Uterus (tissue), 4 donors: ENCODE measurements at places on chromosomes 1 and 21. TPM values are rescaled to one million over a fixed set of nuclear protein-coding genes. Genes with fewer than 3 reads are reported as not detected.
A peak's percentile ranks its signal among the peaks of the same experiment; 100 is the strongest.

The SLC22A15 gene
- total RNA-seq, result 2.0 TPM

The CLIC6 gene
- total RNA-seq, result under 0.01 TPM

The LPAR3 gene
- 2.2 TPM for total RNA-seq

DNA sequence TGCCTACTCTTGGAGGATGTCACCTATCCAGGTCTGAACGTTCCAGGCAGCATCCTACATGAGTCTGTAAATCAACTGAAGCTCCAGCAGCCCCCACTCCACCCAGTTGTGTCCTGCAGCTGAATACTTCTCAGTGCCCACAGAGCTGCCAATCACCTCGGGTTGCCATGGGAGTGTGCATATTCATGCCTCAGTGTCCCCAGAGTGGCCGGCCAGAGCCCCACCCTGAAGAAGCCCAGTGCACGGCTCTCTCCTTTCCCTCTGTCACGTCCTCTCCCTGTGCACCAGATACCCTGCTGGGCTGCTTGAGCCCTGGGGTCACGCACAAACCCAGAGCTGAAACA is 16.1 kb upstream of the GSTM4 start:
- peaks cover 6% of the 10 kb centered on the region for H3K4me1 ChIP-seq
- DNase-seq, result no peak
- no peak overlapping the region for H3K4me3 ChIP-seq
- H3K36me3 ChIP-seq, result no peaks in the 10 kb centered on the region

- H3K27me3 ChIP-seq, result no peaks in the 10 kb centered on the region
- DNase-seq, result no peak
- H3K4me1 ChIP-seq, result no peaks in the 10 kb centered on the region
- no peak overlapping the region for H3K27ac ChIP-seq
- no peaks in the 10 kb centered on the region for H3K36me3 ChIP-seq
- no peak overlapping the region for H3K4me3 ChIP-seq
These were observed 126.3 kb upstream of the TMPRSS2 start for GRCh38 chr21:41634211-41634694.

DNA sequence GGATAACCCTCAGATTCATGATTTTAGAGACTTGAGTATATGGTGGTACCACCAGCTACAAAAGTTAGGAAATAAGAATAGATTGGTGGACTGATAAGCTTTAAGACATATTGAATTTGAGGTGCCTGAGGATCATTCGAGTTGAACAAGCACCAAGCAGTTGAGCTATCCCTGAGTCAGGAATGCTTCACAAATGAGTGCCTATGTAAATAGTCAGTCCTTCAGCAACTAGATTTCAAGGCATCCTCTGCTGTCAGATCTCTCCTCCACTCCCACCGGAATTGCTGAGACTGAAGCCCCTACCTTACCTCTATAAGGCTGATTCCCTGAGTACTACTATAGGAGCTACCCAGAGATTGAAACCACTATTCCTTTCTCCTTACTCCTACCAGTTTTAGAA is 7.1 kb downstream of the BTF3L4 start:
- no peaks in the 10 kb centered on the region for H3K36me3 ChIP-seq
- no peak overlapping the region for H3K27ac ChIP-seq
- no peaks in the 10 kb centered on the region for H3K27me3 ChIP-seq
- no peak overlapping the region for H3K4me3 ChIP-seq

DNA sequence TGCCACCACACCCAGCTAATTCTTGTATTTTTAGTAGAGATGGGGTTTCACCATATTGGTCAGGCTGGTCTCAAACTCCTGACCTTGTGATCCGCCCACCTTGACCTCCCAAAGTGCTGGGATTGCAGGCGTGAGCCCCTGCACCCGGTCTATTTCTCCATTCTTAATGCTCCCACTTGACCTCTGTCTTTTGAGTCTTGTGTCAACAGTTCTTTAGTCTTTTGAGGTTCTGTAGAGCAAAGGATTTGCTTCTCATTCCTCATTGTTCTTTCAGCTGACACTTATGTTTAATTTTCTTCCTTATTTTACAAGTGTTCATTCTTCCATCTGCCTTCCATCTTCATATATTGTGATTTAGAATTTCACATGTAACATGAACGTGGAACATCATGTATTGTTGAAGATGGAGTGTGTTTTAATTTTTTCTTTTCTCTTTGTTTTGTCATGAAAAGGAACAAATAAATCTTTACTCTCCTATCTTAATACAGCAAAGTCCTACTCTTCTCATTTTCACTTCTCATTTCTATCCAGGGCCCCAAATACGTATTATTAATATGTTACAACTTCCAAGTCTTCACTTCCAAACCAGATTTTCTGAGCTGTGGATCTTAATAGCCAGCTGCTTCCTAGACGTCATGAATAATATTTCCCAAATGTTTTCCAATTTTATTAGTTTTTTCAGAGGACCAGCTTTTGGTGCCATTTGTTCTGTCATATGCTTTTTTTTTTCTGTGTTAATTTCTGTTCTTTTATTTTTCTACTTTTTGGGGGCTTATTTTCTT is 16.9 kb downstream of the MTF2 start:
- H3K4me3 ChIP-seq, result no peak overlapping the region
- no peaks in the 10 kb centered on the region for H3K27me3 ChIP-seq
- no peak overlapping the region for H3K27ac ChIP-seq
- no peaks in the 10 kb centered on the region for H3K4me1 ChIP-seq

DNA sequence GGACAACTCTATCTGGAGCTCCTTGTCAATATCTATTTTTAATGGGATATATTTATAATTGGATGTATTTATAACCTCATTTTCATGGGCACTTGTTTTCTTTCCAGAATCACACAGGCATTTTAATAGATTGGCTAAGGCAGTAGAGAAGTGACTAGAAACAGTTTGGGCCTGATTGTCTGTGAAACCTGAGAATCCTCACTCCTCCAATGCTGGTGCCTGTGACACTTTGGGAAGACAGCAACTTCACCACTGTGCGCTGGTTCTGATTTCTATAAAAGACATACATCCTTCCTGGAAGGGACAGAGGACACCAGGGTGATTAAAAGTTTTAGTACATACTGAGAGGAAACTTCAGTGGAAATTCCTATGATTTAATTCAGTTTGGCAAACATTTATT is 39.6 kb upstream of the RXRG start:
- H3K36me3 ChIP-seq, result no peaks in the 10 kb centered on the region
- no peaks in the 10 kb centered on the region for H3K4me1 ChIP-seq
- H3K4me3 ChIP-seq, result no peak overlapping the region
- no peak overlapping the region for H3K27ac ChIP-seq
- no peaks in the 10 kb centered on the region for H3K27me3 ChIP-seq

- H3K4me3 ChIP-seq, result no peak overlapping the region
- H3K27me3 ChIP-seq, result no peaks in the 10 kb centered on the region
- no peak overlapping the region for H3K27ac ChIP-seq
- no peaks in the 10 kb centered on the region for H3K4me1 ChIP-seq
These were observed 37.6 kb downstream of the ELF3 start for GRCh38 chr1:202047977-202048376.

DNA sequence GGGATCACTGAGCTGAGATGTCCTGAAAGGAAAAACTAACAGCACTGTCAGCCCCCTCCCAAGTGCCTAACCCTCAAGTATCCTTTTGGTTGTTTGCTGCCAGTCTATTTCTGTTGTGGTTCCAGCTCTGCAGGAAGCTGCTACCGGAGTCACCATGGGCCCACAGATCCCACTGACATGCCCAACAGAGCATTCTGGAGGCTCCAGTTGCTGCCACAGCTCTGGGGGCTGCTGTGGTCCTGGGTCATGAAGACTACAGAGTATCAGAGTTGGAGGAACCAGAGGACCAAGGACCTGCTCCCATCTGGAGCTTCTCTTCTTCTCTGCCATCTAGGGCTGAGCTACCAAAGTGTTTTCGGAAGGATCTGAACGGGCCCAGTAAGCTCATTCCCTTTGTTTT is 910 bp downstream of the LCE3A start:
- no peaks in the 10 kb centered on the region for H3K36me3 ChIP-seq
- no peak overlapping the region for H3K27ac ChIP-seq
- no peak for DNase-seq
- H3K4me1 ChIP-seq, result no peaks in the 10 kb centered on the region
- H3K4me3 ChIP-seq, result no peak overlapping the region

The EVA1B gene
- 87.5 TPM for total RNA-seq

DNA sequence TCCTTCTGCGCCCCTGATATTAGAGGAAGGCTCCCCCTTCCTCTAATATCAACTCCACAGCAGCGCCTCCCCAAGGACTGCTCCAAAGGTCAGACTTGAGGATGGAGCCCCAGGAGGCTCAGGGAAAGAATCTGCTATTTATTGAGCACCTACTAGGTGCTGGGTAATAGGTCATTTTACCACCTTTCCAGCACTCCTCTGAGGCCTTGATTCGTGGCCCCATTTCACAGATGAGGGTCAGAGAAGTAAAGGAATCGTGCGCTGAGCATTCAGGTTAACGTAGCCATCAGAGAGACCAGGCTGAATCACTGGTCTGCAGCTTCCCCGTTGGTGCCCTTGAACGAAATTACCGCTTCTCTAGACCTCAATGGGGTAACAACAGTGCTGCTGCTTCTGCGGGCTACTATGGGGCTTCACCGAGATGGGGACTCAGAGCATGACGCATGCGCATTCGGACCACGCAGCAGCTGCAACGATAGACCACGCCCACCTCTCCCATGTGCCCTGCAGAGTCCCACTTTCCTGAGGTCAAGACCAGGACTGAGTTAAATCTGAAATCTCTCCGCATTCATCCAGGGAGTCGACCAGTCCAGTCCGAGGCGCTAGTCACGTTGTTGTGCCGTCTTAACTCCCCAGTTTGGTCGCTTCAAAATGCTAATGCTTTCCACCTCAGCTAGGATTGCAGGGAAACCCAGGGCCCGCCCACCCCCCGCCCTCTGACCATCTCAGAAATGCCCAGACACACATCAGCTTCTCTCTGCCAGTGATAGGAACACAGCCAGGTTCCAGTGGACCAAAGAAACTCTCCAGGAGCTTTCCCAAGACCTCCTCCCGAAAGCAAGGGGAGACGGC is 12.9 kb downstream of the CAMK2N1 start:
- no peaks in the 10 kb centered on the region for H3K36me3 ChIP-seq
- no peak overlapping the region for H3K27ac ChIP-seq
- no peaks in the 10 kb centered on the region for H3K27me3 ChIP-seq
- peaks cover 11% of the 10 kb centered on the region for H3K4me1 ChIP-seq
- H3K4me3 ChIP-seq, result no peak overlapping the region

- no peak overlapping the region for H3K4me3 ChIP-seq
- H3K36me3 ChIP-seq, result no peaks in the 10 kb centered on the region
These were observed 4.3 kb upstream of the LMNA start for GRCh38 chr1:156110252-156110651.

The HFM1 gene
- 10.6 TPM for total RNA-seq

The ARTN gene
- not detected for total RNA-seq

DNA sequence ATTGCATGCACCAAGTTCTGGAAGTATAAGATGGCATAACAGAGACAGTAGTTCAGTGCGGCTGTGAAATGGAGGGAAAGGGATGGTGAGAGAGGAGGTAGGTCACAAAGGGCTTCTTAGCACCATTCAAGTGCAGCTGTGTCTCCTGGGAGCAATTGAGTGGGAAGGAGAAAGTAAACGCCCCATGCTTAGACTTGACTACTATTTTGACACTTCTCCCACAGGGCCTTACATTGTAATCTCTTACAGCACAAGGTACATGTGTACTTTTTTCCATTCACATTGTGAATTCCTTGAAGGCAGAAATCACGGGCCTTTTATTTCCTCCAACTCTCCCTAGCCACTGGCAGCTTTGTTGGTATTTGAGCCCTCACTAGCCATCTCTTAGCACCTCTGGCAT is 239.6 kb upstream of the FOXD3 start:
- no peak overlapping the region for H3K4me3 ChIP-seq
- no peak for DNase-seq
- H3K36me3 ChIP-seq, result no peaks in the 10 kb centered on the region

The NPHS2 gene
- total RNA-seq, result not detected

- H3K27me3 ChIP-seq, result no peaks in the 10 kb centered on the region
- no peaks in the 10 kb centered on the region for H3K36me3 ChIP-seq
- no peak for DNase-seq
- H3K27ac ChIP-seq, result no peak overlapping the region
- peaks cover 20% of the 10 kb centered on the region for H3K4me1 ChIP-seq
These were observed 38.8 kb downstream of the TMEM53 start for GRCh38 chr1:44635439-44635838.

DNA sequence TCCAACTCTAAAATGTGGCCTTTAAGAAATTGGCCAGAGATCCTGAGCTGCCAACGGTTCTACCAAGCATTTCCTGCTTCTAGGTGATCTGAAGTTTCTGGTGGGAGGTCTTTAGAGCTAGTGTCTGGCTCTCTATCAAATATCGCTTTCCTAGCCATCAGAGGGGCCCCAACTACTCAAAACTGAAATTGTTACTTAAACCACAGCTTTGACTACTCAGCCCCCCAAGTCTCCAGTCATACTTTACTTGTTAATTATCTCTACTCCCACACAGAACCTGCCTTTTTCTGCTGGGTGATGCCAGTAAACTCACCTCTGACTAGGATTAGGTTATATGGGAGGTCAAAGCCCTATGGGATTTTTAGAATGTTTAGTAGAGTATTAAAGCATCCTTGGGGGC is 95.1 kb downstream of the FASLG start:
- H3K27me3 ChIP-seq, result no peaks in the 10 kb centered on the region
- H3K36me3 ChIP-seq, result no peaks in the 10 kb centered on the region
- no peak overlapping the region for H3K27ac ChIP-seq
- H3K4me1 ChIP-seq, result no peaks in the 10 kb centered on the region

DNA sequence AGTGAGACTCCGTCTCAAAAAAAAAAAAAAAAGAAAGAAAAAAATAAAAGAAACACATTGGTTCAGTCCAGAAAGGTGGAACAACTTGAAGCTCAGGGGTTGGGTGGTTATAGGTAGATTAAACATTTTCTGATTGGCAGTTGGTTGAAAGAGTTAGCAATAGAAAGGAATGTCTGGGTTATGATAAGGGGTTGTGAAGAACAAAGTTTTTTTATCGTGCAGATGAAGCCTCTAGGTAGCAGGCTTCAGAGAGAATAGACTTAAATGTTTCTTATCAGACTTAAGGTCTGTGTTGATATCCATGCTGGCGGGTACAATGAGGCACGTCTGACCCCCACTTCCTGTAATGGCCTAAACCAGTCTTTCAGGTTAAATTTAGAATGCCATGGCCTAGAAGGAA is 45.0 kb upstream of the PDE9A start:
- H3K27ac ChIP-seq, result no peak overlapping the region
- H3K4me3 ChIP-seq, result no peak overlapping the region
- no peaks in the 10 kb centered on the region for H3K36me3 ChIP-seq
- no peak for DNase-seq
- no peaks in the 10 kb centered on the region for H3K4me1 ChIP-seq

- H3K27me3 ChIP-seq, result no peaks in the 10 kb centered on the region
- H3K4me1 ChIP-seq, result peaks cover 9% of the 10 kb centered on the region
- DNase-seq, result peak; percentile 31
These were observed at the start of gene NOS1AP for GRCh38 chr1:162069334-162070093. Gene NOS1AP, plus strand, starts transcription at chr1:162069691. Its CDS starts 487 bp downstream, at chr1:162070178.

DNA sequence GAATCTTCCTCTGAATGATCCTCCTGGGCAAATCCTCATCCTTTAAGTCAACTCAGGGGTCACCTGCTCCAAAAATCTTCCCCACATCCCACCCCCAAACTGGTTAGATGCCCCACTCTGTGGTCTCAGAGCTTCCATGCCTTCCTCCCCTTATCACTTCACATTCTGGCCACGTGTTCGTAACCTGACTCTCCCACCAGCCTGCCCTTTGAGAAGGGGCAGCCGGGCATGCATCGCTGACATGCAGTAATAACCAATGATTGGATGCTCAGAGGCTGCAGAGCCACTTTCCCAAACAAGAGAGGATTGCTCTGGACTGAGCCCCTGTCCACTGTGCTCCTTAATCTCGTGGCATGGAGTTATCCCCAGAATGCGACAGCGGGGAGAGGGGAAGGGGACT is 7.0 kb downstream of the LELP1 start:
- no peaks in the 10 kb centered on the region for H3K36me3 ChIP-seq
- H3K4me1 ChIP-seq, result no peaks in the 10 kb centered on the region
- no peak for DNase-seq
- no peaks in the 10 kb centered on the region for H3K27me3 ChIP-seq
- H3K4me3 ChIP-seq, result no peak overlapping the region
